Kidney (tissue), 22 donors: ENCODE measurements at places on chromosomes 3 and 15. TPM values are rescaled to one million over a fixed set of nuclear protein-coding genes. Genes with fewer than 3 reads are reported as not detected.

DNA sequence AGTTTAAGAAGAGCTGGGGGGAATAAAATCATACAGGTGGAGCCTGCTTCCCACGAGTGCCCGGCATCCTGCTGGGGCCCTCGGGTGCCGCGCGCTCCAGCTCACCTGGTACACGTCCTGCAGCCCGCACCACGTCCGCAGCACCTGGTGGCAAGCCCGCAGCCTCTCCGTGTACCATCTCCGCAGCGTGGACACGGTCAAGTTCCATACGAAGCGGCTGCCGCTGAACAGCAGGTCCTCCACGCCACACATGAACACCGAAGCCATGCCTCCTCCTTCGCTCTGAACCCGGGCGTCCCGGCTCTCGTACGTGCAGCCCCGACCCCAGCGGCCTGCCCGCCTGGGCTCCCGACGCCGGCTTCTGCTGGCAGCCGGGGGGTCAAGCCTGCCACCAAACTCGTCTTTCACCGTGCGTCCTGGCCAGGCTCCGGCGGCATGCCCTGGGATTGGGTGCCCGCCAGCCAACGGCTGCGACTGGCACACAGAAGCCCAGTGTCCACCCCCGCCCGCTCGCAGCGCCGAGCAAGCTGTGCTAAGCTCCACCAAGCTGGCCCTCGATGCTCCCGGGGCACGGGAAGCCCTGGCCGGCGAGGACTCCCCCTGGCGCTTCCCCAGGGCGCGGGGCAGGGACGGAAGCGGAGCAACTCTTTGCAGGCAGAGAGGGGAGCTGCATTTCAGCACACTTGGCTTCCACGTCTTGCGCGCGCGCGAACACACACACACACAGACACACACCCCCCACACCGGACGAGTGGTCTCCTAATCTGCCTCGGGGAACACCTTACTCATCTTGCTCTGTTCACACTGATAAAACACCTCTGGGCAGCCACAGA is at the start of gene FRMD4B:
TSS of gene FRMD4B (minus strand) at position 366 of the 833 bp plus-strand sequence. CDS start at position 267, 99 bp downstream.
- H3K36me3 ChIP-seq = no peaks in the 10 kb centered on the region
- H3K4me3 ChIP-seq = peak within 1 kb of the TSS; percentile 63
- peak within 1 kb of the TSS; percentile 62 for H3K27ac ChIP-seq
- H3K4me1 ChIP-seq = no peaks in the 10 kb centered on the region
- peaks cover 2% of the 10 kb centered on the region for H3K27me3 ChIP-seq

DNA sequence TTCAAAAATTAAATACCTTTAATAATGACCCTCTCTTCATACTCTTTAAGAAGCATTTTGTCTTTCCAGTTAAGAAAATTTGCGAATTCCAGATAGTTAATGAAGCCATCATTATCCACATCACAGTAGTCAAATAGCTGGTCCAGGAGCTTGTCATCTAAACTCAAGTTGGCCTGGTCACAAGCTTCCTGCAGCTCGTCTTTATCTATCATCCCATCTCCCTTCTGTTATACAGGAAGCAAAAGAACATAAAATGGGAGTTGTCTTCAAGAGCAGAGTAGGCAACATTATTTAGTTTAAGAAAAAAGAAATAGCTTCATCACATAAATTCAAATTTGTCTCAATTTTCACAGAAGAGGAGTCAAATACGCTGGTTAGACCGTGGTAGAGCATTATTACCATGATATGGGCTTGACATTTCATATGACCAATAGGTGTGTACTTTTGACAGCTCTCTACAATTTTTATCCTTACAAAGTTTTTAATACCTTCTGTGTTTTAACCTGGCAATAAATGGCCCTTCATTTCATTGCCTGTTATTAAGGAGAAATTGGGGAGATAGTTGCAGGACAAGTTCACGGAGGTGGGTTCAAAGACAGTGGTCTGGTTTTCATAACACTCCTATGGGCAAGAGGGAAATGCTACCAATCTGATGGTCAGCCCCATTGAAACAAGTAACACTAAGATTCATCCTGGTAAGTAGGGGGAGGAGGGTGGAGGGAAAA is 45.4 kb downstream of the EFHB start:
- no peak for DNase-seq
- H3K4me3 ChIP-seq = peak overlapping the region; percentile 19
- no peaks in the 10 kb centered on the region for H3K27me3 ChIP-seq
- H3K27ac ChIP-seq = peak overlapping the region; percentile 78

DNA sequence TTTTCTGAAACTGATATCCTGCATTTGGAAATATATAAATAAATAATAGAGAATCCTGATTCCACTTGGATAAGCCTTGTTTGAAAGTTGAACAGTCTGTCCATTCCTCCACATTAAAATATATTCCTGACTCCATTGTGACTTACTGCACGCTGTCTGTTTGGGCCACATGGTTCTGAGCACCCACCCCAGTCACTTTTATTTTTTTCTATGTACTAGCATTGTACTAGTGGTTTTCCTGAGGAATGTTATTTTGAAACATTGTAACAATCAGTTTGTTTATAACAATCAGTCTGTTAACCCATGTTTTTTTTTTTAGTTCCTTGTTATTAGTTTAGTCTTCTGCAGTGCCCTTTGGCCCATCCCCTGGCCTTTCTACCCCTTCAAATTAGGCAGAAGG is 87.4 kb upstream of the CCNL1 start:
- no peaks in the 10 kb centered on the region for H3K36me3 ChIP-seq
- DNase-seq = no peak
- no peaks in the 10 kb centered on the region for H3K27me3 ChIP-seq
- H3K4me1 ChIP-seq = no peaks in the 10 kb centered on the region

- no peaks in the 10 kb centered on the region for H3K27me3 ChIP-seq
- no peak overlapping the region for H3K4me3 ChIP-seq
- no peaks in the 10 kb centered on the region for H3K4me1 ChIP-seq
- no peak overlapping the region for H3K27ac ChIP-seq
Measured at GRCh38 chr15:88657326-88658069, 18.7 kb downstream of the ISG20 start.

GRCh38 chr3:62798000-62798399 is 77.2 kb downstream of the CADPS start:
- H3K27ac ChIP-seq = no peak overlapping the region
- no peak overlapping the region for H3K4me3 ChIP-seq
- no peaks in the 10 kb centered on the region for H3K36me3 ChIP-seq
- H3K4me1 ChIP-seq = no peaks in the 10 kb centered on the region

DNA sequence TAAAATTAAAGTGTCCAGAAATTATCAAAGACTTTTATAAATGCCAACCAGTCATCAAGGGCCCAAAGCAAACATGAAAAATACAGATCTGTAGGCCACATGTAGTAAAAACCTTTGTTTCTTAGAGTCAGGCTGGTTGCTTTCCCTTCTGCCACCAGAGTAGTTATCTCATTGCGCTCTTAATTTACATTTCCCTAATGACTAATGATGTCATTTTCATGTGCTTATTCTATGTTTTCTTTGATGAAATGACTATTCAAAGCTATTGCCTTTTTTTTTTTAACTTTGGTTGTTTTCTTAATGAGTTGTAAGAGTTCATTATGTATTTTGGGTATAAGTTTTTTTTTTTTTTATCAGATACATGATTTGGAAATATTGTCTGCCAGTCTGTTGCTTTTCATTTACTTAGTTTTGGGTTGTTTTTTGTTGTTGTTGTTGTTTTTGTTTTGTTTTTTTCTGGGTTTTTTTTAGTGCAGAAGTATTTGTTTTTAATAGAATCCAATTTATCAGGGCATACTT is 140.6 kb downstream of the HCN4 start:
- H3K27ac ChIP-seq = no peak overlapping the region
- no peak for DNase-seq
- no peaks in the 10 kb centered on the region for H3K4me1 ChIP-seq
- no peaks in the 10 kb centered on the region for H3K27me3 ChIP-seq
- no peaks in the 10 kb centered on the region for H3K36me3 ChIP-seq

IMPG2 gene
- total RNA-seq = 0.85 TPM

KBTBD13 gene
- total RNA-seq = 0.06 TPM

RHCG gene
- 1.5 TPM for total RNA-seq

SCN11A gene
- 0.25 TPM for total RNA-seq

IRAK2 gene
- total RNA-seq = 8.9 TPM
